CD4-positive, alpha-beta T cell treated with Interleukin-1 beta for 1 hour (primary cell): ENCODE measurements at places on chromosomes 5 and 9.

GRCh38 chr5:36403632-36404311 is 102.1 kb upstream of the RANBP3L start:
- no peak for DNase-seq

- no peak for DNase-seq
Observed at GRCh38 chr5:32230356-32231099, 56.4 kb upstream of the GOLPH3 start.

GRCh38 chr5:1545805-1546355 is 22.1 kb upstream of the LPCAT1 start:
- no peak for DNase-seq

DNA sequence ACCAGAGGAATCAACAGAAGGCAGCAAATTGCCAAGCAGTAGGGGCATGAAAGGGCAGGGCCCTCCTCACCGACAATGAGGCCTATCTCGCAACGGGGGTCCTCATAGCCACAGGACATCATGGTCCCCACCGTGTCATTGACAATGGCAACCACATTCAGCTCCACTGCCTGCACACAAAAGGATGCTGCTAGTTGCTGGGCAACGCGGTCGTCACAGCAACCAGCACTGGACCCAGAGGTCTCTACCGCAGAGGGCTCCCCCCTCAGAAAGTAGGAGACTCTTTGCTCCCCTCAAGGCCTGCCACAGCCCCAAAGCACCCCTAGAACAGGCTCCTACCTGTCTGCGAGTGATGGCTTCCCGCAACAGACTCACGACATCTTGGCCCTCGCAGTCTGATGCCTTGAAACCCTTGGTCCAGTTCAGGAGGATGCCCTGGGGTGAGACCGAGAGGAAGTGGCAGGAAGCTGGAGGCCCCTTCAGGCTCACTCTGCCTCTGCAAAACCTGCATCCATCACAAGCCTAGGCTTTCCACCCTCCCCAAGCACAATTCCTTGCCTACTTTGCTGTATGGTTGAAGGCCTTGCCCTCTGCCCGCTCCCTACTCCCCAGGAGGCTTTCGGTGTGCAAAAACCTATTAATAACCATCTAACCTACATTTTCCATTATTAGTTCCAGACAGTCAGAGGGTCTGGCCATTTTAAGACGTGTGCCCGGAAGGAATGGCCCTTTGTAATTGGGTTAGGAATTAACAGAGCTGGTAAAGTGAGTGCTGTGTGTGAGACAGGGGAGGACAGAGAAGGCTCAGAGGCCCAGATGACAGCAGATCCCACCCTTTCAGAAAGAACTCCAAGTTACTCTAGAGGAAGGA is 15.2 kb downstream of the HK3 start:
- DNase-seq: no peak

GRCh38 chr5:93274291-93274690 is 306.7 kb downstream of the NR2F1-AS1 start:
- DNase-seq: no peak

DNA sequence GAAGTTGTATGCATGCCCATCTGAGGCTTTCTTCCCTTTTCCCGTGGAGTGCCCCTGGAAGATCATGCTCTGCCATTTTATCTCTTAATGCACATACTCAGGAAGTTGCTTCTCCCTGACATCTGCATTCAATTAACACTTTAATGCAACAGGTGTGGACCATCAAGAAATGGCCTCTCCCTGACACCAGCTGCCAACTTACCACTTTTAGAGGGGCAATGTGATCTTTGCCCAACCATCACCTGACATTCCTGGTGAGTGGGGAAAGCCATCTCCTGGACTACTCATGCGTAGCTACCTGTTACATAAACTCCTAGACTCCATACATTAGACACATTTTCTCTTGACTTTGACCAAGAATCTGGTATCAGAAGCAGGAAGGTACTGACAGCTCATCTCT is 1450.4 kb upstream of the CDH9 start:
- DNase-seq: no peak

DNA sequence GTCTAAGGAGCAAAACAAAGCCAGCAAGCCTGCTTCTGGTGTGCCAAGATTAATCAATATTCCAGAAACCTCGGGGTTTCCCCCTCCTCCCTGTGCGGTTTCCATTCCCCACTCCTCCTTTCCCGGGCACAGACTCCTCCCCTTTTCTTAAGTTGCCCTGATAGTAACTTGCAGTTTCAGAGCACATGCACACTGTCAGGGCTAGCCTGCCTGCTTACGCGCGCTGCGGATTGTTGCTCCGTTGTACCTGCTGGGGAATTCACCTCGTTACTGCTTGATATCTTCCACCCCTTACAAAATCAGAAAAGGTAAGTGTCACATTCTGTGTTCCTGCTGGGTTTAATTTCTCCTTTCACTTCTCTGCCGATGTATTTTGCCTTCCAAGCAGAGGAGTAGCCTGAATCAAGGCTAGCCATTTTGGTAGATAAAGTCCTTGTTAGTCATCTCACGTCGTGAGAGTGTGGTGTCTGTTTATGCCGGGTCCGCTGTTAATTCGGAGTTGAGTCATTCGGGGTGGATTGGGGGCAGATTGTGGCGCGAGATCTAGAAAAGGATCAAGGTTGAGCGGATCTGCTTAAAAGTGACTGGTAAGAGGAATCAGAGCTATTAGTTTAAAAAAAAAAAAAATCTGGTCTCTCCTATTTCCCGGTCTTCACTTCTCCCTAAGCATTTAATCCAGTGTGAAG is at the start of gene SLC1A3:
TSS of gene SLC1A3 (plus strand) at position 179 of the 686 bp plus-strand sequence. CDS start 1,818 bp downstream, outside the sequence.
- DNase-seq: no peak

DNA sequence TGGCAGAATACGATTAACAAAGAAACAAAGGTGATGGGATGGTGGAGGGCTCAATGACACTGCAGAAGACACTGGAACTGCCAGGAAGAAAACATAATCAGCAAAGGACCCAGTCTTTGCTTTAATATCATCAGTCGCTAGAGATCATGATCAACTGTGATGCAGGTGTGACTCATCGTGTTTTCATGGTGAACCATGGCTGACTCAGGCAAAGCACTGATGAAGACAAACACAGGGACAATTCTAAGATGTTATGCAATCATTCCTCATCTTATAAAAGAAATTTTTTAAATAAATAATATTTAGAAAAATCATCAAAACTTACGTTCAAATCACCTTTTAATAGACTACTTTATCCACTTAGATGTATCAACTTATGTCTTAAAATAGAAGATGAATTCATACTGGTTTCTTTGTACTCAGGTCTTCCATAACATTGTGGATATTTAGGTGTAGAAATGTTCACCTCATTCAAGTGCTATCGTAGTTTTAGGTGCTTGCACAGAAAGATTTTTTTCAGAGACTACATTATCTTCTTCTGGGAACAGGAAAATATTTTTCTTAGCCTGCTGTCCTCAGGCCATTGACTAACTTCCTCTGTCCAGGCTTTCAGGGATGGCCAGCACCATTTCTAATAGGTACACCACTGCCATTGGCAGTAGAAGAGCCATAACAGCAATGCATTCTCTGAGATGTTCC is 673.4 kb upstream of the MEF2C start:
- DNase-seq: no peak

DNA sequence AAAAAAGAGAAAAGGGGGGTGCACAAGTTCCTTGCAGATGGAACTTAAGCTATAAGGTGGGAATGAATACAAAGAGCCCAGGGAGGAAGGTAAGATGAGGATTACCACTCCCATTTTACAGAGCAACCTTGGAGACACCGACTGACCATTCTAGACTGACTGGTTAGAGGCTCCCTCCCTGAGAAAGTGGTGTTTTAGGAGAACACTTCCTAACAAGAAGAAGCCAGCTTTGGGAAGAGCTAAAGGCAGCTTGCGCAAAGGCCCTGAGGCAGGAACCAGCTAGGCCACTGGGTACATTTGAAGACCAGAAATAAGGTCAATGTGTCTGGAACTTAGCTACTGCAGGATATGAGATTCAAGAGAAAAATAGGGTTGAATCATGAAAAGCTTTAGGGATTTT is 38.6 kb downstream of the SPARC start:
- no peak for DNase-seq

- no peak for DNase-seq
Observed at GRCh38 chr9:111839987-111840386, 45.2 kb upstream of the SHOC1 start.

GRCh38 chr5:90901261-90901660 is 342.7 kb downstream of the ADGRV1 start:
- no peak for DNase-seq

DNA sequence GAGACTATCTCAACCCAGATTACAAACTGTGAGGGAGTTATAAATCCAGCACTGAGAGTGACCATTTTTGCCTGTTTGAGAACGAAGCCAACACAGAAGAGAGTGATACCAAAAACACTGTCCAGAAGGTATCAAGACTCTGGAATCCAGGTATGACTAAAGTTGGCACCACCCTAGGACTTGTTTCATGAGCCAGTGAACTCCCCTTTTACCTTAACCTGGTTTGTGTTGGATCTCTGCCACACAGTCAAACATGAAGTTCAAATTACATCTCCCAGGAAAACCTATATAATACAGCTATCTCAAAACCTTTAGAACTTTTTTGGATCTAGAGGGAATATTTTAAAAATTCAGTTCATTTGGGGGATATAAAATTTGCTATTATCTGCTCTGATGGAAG is 11.4 kb downstream of the ZBTB5 start:
- no peak for DNase-seq

DNA sequence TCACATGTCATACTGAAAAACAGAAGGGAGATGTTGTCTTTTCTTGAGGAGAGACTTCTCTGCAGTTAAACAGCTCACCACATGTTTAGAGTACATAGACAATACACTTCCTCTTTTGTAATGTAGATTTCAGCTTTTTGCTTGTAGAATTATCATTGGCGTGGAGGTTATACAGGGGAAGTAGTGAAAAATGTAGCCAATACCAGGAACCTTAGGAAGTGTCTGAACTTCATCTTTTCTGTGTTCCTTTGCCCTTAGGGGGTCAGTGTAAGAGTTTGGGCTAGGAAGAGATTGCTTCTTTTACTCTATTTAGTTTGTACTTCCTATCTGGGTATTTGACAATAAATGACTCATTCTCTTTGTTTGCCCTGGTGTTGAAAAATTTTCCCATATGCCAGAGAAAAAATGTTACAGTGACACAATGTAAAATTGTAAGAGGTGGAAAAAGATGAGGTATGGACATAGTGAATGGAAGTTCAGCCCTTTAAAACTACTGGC is 21.0 kb upstream of the CDKN2B start:
- DNase-seq: no peak

- no peak for DNase-seq
Observed at GRCh38 chr9:444528-444927, 229.9 kb downstream of the DOCK8 start.

GRCh38 chr5:89449392-89450148 is 566.6 kb upstream of the MEF2C start:
- DNase-seq: no peak

GRCh38 chr5:95581576-95581975 is 26.7 kb downstream of the ARSK start:
- DNase-seq: no peak

DNA sequence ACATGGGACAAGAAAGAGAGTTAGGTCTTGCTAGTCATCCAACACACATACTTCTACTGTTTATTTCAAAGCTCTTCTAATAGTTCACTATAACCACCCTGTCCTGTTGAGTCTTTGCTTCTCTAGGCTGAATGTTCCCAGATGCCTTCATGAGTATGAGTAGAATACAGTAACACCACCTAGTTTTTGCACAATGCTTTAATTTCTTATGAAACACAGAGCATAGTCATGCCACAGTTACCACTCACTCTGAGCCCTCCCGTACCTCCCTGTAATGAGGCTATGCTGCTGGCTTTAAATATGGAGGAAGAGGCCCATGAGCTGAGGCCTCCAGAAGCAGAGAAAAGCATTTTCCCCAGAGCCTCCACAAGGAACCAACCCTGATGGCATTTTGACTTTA is 75.0 kb upstream of the SLC1A3 start:
- DNase-seq: no peak

DNA sequence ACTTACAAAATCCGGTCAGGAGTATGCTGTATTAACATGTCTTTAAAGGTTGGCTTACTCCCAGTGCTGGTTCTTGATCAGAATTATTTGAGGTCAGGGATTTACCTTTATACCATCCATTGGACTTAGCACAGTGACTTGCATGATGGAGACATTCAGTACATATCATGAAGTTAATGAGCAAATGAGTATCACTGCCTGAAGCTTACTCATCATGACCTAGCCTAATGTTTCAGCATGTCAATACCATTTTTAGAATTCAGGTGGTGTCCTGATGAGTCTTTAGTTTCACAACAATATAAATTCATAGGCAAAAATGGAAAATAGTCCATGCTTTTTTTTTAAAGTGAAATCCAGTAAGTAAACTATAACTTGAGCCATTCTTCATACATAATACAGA is 226.0 kb upstream of the C9orf72 start:
- no peak for DNase-seq

DNA sequence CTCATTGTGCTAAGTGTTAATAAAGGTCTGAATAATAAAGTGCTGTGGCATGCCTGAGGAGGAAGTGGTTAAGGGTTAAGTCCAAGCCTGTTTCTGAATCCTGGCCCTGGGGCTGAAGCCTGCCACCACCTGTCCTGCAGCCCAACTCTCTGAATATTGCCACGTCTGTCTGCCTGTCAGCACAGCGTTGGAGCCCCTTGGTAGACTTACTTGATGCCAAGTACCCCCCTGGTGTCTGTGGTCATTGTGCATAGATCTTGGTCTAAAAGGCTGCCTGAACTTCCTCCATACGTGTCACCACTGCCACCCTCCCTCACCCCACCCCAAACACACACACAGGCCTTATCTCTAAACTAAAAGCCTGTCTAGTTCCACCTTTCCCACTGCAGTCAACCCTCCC is 35.4 kb upstream of the SLC2A8 start:
- no peak for DNase-seq

- peak; percentile 2 for DNase-seq
Observed at GRCh38 chr5:87120518-87121303, 147.0 kb upstream of the RASA1 start.

DNA sequence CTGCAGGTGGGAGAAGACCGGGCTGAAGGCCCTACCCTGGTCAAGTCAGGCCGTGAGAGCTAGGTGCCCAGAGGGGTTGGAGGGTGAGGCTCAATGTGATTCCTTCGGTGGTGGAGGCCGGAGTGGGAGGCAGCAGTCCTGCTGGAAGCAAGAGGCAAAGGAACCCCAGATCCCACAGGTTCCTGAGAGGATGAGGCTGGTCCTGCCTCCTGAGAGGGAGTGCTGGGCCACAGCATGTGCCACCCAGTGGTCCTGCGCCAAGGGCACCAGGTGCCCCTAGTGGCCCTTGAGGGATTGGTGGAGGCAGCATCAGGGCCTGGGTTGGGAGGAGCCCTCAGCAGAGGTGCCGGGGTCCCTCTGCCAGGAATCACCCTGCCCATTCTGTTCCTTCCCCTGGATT is 59.1 kb downstream of the BARX1 start:
- DNase-seq: no peak

DNA sequence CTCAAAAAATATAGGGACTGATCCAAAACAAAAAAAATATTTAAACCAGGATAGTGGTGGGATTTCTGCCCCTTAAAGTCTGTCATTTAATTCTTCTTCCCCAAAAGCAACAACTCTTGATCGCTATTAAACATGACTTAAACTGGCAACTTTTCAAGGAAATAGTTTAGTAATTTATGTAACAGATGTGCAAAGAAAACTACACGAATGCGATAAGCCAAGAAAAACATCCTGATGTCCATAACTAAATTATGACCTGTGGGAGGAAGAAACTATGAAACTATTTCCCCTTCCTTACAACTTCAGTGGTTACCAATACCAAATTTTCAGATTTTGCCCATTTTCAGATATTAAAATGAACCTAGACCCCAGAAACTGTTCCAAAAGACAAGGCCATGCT is 31.5 kb downstream of the CLINT1 start:
- no peak for DNase-seq
